ENCODE measurements at places on chromosomes 5 and 9.

- no peak for DNase-seq
Measured at GRCh38 chr9:129604766-129605163, 16.1 kb downstream of the C9orf50 start.

DNA sequence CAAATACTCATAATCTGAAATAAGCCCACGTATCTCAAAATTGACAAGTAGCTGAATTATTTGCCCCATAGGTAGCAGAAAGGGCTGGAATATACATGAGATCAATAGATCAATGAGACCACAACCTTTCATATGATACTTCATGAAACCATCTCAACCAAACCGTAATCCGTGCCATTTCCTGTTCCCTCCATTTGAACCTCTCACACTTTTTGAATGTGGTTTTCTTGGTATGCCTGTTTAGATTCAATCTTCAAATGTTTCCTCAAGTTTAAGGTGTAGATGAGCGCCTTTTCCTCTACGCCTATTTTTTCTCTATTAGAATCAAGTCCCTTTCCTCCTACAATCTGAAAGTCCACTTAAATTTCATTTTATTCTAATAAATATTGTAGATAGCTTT is 805.5 kb downstream of the EFNA5 start:
- no peak for DNase-seq

- DNase-seq = no peak
Measured at GRCh38 chr9:95316794-95317118, 753 bp downstream of the FANCC start.

GRCh38 chr5:150763023-150763769 is 4.4 kb upstream of the DCTN4 start:
- no peak for DNase-seq

DNA sequence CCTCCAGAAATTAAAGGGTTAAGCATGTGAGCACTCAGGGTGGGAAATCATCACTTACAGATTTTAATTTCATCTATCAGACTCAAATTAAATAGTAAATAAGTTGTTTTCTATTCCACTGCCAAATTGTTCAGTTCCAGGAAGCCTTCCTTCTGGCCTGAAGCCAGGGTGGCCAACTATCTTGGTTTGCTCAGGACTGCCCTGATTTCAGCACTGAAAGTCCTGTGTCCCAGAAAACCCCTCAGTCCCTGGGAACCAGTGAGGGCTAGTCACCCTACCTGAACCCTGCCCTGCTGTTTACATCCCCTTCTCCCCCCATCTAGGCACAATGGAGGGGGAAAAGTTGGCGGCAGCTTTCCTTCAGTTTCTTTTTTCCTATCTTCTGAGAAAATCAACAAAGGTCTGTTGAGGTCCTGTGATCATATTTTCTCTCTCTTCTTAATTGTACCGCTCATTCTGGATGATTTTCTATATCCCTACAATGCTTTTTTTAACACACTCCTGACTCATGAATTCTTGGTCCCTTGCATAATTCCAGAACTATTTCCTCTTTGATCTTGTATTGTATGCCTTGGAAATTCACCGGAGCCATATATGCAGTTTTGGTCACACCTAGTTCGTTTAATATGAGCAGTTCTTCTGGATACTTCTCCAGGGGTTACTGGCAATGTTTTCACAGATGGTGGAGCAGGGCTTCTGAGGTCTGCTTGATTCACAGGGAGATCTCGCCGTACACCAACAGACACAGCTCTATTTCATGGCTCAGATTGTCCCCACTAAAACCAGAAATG is 103.8 kb downstream of the MAP1B start:
- no peak for DNase-seq

- DNase-seq = no peak
Measured at GRCh38 chr5:777756-778161, 6.8 kb downstream of the ZDHHC11B start.

DNA sequence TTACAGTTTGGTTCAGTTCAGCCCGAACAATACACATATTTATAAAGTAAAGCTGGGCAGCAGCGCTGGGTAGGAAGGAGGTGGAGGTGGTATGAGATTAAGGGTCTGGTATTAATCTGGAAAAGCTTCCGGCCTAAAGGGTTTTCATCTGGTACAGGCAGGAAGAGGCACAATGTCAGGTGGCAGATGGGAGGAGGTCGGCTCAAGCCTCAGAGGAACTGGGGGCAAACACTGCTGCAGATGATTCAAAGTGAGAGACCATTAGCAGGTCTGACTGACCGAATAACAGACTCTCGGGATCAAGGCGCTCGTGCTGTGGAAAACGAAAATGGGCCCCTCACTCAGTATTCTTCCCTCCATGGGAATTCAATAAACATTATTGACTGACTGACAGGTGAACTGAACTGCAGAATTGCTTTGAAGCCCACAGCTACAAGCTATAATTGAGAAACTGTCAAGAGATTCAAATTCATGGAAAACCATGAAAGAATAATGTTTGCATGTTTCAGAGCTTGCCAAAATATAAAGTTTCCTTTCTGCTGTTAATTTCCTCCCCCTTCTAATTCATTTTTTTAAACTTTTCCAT is 75.3 kb downstream of the TMEM167A start:
- no peak for DNase-seq

DNA sequence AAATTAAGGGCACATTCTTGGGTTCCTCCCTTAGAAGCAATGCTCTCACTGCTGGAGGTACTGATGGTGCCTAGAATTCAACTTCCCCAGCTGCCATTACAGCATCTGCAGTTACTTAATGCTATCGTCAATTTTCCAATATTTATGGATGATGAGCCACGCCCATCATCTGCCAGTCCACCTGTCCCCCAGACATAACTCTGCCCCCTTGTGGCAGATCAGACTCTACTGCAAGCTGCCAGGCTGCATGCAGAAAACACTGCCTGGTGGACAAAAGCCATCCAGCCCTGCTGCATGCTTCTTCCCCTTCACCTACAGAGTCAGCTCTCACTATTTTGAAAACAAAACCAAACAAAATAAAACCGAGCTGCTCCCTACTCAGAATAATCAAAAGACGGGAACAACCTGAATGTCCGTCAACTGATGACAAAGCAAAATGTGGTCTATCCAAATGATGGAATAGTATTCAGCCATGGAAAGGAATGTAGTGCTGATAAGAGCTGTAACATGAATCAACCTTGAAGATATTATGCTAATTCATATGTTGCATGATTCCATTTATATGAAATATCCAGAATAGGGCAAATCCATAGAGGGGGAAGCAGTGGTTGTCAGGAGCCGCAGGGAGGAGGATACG is 66.4 kb downstream of the RETREG1 start:
- no peak for DNase-seq

- no peak for DNase-seq
Measured at GRCh38 chr9:115359017-115359780, 241.2 kb upstream of the TNC start.

DNA sequence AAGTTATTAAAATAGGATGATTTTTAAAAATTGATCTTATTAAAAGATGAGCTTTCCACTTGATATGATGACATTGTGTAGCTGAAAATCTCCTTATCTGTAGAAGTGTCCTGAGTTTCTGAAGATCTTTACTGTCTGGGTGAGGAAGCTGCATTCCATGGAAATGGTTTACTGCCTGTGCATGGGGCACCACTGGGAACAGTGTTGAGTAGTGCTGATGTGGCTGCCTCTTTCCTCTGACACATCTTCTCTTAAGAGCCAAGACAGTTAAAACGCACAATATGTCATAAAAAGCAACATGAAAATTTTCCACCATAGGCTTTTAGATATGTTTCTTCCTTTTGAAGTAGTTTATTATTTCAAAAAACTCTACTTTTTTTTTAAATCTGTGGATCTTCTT is 24.6 kb downstream of the SECISBP2 start:
- no peak for DNase-seq

GRCh38 chr5:12901696-12902095 is 997.5 kb upstream of the CTNND2 start:
- no peak for DNase-seq

DNA sequence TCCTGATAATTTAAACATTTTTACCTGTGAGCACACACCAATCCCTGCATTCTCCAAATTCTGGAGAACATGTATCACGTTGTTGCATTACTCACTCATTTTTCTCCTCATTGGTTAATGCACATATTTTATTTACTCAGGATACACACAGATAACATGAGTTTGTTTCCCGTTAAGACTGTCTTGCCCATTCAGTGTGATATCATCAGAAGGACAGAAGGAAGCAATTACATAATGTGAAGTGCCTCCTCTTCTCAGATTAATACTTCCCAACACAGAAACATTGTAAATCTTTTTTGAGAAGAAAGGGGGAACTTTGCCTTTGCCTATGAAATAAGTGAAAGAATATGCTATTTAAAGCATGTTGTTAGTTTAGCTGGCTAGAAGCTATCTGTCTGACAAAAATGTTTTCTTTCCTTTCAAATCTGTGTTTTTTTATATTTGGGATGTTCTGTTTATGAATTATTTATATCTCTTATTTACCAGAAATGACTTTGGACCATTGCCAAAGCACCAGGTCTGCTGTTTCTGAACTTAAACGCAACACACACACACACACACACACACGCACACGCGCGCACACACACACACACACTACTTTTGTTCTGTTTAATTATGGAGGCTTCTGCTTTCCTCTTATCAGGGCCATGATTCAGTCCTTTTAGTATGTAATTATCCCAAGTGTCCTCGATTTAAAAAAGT is 186.5 kb downstream of the CHSY3 start:
- no peak for DNase-seq

DNA sequence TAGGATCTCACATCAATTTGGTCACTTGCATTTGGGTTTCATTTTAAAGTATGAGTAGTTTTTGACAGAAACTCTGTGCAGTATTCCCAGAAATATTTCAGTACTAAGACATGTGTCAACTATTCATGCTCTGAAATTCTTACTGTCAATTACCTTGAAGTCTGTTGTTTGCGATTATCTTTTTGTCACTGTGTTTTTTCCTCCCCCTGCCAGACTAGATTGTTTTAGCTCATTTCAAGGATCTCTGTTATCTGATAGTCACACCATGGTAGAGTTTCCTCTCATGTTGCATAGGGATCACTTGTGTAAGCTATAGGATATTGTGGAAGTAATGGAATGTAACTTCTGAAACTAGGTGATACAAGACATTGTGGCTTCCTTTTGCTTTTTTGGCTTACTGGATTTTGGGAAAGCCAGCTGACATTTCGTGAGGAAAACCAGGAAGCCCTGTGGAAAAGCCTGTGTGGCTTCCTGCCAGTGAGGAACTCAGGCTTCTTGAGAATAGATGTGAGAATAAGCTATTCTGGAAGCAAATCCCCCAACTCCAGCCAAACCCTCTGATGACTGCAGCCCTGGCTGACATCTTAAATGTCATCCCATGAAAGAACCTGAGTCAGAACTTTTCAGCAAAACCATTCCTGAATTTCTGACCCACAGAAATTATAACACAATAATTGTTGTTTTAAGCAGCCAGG is 122.2 kb downstream of the FGF10 start:
- no peak for DNase-seq

DNA sequence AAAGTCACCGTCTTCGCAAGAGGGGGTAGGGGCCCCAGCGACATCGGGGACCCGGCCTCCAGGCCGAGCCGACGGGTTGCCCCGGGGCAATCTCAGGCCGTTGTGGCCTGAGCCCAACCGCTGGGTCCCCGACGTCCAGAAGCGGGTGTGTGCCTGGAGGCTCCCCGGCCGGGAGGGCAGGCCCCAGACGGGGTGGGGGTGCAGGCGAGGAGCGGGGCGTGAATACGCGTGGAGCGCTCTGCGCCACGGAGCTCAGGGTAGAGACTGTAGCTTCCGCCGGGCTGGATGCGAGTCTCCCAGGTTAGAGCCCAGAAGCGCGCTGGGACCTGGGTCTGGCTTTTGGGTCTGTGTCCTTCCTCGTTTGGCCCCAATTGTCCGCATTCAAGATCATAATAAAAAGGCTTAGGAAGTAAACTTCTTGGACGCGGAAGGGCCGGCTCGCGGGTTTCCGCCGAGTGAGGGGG is 3.5 kb downstream of the BARX1 start:
- no peak for DNase-seq

DNA sequence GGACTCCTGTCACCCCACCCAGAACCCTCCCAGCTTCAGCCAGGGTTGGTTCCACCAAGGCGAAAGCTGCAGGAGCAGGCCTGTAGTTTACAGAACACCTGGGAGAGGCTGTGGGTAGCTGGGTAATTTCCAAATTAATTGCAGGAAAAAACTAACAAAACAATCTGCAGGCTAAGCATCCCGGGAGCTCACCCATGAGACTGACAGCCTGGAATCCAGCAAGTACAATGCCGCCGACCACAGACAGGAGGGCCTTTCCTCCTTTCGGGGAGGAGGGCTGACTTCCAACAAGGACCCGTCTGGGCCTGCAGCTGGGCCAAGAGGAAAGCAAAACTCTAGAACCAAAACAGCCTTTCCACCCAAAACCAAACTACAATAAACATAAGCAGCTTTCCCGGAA is 10.3 kb downstream of the FOXE1 start:
- no peak for DNase-seq

DNA sequence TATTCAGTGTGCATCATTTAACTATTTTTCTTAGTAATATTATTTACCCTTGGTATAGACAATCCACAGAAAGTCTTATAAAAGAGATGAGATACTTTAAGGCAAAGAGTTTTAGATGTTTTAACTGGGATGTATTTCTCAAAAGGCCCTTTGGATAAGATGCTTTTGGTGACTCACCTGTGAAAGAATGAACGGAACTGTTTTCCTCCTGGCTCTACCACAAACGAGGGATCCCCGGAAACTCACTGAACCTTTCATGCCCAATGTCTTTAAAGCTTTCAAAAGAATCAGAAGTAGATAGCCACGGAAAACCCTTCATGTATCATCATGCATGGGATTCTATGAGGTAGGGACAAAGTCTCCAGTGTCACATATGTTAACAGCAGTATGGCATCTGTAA is 1.6 kb downstream of the ZNF782 start:
- no peak for DNase-seq

GRCh38 chr5:118224546-118224945 is 763.8 kb downstream of the DTWD2 start:
- DNase-seq = no peak

GRCh38 chr5:118723021-118723338 is 265.4 kb downstream of the DTWD2 start:
- DNase-seq = no peak

GRCh38 chr5:58852566-58852965 is 269.7 kb downstream of the RAB3C start:
- no peak for DNase-seq

GRCh38 chr5:41223962-41224361 is 10.6 kb upstream of the C6 start:
- DNase-seq = no peak

GRCh38 chr5:111704452-111705085 is 52.4 kb downstream of the NREP start:
- DNase-seq = no peak
